AG10803 (cell line): ENCODE measurements at places on chromosomes 5 and 9.

DNA sequence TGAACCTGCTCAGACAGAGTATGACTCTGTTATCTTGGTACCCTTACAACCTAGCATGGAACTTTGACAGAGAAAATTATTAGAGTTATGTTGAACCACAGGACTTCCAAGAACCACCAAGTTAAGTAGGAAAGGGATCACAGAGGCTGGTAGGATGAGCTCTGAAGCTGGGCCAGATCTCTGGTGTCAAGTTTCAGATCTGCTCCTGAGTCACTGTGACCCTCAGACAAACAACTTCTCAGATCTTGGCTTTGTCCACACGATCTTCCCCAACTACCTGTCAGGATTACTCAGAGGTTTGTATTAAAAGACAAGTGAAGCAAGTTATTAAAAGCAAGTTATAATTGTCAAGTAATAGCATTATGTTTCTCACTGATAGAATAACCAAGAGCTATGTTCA, 189.0 kb downstream of the SEC61B start:
- no peak for DNase-seq

DNA sequence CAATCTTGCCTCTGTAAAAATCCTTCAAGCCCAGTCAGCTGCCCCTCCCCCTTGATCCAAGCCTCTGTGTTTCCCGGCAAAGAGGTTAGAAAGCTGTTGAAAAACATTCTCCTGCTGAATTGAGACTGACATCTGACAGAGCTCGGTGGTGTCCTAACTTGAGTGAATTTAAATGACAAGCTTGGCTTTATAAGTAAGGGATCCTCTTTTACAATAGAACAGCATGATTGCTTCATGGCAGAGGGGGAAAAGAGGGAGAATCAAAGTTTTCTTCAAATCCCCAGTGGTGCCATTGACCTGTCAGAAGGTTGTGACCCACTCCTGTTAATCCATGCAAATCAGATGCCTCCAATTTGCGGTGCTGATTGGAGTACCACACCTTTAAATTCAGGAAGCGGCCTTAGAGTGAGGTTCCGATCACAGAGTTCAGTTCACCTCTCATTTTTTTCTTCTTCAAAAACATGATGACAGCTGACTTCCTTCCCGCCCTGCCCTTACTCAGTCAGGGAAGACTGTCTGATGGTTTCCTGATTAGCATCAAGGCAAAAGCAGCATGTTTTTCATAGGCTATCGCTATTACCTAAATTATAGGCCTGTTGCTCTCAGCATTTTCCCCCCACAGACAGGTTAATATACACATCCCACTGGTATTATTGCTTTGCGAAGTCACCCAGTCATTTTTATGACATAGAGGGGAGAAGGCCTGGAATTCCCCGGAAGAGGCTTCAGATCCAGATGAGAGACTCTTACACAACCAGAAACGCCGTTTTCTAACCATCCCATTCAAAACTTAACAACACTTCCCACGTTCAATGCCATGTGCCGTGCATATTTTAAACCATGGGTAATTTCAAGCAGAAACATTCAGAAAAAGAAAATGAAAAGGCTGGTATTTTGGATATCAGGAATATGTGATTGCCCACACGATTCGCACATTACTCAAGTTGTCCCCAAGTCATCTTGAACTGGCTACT, 141.4 kb downstream of the EBF1 start:
- DNase-seq = peak; percentile 78

- peak; percentile 98 for DNase-seq
Measured at GRCh38 chr9:114348906-114349482, 19.3 kb downstream of the ORM2 start.

DNA sequence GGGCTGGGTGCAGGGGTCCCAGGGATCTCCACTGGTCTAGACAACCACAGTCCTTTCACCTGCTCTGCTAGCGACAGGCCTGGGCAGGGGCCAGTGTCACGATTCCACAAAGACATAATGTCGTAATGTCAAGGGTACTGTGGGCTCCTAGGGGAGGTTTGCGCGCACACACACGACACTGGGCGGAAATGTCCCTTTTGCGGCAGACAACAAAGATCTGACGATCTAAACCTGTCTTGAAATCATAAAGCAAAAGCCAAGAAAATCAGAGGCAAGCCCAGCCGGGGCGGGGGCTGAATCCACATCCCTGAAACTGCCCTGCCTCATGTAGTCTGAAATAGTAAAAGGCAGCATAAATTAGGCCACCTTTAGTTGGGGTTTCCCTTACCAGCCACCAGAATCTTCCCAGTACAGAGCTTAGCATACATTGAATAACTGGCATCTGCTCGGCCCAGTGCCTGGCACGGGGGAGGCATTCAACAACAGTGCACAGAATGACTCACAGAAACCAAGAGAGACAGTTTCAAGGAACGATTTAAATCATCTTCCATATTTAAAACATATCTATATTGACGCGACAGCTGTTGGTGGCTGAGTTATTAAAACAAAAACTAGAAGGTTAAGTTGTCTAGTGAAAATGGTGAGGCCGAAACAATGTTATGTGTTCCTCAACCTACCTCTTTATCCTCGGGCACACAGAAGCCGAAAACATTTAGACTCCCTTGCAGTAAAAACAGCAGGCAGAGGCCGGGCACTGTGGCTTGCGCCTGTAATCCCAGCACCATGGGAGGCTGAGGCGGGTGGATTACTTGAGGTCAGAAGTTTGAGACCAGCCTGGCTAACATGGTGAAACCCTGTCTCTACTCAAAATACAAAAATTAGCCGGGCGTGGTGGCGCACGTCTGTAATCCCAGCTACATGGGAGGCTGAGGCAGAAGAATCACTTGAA, 151.0 kb downstream of the MYO10 start:
- DNase-seq = no peak

DNA sequence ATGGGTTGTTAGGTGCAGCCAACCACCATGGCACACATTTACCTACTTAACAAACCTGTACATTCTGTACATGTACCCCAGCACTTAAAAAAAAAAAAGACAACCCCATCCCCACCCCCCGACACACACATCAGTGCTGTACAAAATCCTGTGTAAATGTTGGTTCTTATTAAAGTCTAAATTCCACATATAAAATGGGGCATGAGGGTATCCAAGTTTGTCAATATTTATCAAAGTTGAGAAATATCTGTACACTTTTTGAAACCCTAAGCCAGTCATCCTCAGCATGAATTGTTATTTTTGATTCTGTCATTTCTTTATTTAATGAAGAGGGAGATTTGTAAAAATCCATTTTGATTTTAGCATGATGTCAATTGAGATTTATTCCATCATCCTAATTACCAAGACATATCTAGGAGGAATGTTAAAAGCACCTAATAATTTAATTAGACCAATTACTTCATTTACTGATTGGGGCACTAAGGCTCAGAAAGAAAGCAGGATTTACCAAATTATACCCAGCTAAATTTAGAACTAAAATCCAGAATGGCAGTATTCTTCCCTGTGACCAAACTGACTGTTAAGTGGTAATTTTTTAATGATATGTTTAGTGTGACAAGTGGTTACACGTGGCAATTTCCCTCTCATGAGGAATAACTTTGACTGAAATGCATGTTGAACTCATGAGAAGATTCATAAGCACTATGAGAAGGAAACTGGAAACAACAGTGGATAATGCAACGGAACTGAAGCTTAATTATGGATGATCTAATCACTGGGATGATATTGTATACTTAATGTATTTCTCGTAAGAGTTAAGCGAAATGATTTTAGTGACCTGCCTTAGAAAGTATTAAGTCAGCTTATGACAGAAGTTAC, 195.9 kb downstream of the SGCD start:
- no peak for DNase-seq

DNA sequence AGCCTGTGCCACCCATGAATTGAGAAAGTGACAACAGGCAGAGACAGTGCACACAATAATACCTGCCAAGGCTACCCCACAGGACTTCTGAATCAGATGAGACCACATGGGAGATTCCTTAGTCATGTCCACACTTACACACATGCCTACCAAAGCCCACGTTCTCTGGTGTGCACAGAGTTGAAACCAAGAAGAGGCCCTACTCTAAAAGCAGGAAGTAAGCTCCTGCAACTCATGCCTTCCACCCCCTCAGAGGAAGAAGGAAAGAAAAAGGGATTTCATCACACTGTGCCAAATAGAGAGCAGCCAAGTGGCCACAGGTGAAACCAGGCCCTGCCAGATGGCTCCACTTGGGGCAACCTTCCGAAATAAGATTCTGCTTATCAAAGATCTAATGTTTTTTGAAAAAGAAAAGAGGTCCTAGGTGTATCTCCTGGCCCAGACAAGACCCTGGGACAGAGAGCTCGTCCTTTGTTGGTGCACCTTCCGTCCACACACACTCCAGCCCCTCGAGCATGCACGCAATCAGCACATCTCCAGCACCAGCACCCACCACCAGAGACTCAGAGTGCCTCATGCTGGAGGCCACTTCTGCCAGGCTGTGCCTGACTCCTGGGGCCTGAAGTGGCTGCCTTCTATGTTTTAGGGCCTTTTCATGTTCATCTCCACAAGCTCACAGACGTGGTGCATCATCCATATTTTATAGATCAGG, 114.6 kb upstream of the SPOCK1 start:
- peak; percentile 22 for DNase-seq

DNA sequence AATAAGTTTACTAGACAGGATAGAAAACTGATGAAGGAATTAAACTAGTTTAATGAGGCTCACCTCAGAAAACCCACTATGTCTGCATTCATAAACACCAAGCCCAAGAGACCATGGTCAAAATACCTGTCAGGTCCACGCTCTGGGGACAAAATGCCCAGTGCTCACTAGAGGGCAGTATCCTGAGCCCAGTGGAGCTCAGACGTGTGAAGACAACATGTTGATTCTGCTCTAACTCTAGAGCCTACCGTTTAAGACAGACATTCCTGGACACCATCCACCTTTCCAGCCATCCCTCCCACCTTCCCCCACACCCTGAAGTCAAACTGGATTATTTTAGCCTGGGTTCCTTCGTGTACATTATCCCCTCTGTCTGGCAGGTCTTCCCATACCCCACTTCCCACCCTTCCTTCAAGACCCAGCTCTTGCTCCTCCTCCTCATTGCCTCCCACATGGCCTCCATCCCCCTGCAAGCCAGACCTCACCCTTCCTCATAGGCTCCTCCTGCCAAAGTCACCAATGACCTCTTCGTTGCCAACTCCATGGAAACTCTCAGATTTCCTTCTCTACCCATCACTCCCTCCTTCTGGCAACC, 142.3 kb upstream of the FSTL4 start:
- DNase-seq = peak; percentile 21

DNA sequence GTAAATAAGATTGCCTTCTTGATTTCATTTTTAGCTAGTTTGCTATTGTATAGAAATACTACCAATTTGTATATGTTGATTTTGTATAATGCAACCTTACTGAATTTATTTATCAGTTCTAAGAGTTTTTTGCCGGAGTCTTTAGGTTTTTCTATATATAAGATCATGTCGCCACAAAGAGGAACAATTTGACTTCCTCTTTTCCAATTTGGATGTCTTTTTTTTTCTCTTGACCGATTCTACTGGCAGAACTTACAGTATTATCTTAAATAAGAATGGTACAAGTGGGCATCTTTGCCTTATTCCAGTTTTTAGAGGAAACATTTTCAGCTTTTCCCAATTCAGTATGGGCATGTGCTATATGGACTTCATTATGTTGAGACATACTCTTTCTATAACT, 624.7 kb upstream of the ACO1 start:
- no peak for DNase-seq

GRCh38 chr9:19232823-19233194, 2.3 kb downstream of the DENND4C start:
- peak; percentile 33 for DNase-seq

GRCh38 chr9:130869250-130869649, 27.4 kb downstream of the QRFP start:
- no peak for DNase-seq

- DNase-seq = no peak
Measured at GRCh38 chr9:112130997-112131396, 44.1 kb downstream of the SUSD1 start.

GRCh38 chr5:149420545-149421371, 41.7 kb upstream of the IL17B start:
- DNase-seq = peak; percentile 93

DNA sequence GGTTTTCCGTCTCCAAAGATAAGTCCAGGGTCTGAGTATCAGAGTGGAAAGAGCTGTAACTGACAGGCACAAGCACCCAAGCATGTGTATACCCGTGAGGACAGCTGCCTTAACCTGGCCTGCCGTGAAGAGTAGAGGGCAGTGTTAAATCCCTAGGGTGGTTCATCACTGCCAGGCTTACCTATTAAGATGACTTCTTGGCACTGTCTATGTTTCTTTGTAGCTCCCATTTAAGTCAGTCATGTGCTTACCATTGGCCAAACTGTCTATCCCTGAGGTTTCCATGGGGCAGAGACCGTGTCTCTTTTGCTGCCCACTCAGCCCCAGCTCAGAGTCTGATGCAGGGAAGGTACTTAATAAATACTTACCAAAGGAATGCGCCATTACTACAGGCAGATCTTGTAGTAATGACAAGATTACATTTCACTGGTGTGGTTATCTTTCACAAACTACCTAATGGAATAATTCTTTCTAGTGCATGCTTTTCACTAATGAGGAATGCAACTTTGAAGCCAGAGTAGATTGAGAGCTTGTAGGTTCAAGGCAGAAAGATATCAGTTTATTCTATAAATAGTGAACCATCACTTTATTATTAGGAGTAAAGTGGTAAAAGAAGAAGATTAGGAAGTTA, 64.2 kb downstream of the SNX24 start:
- DNase-seq = no peak

GRCh38 chr5:9118852-9119251, 427.0 kb downstream of the SEMA5A start:
- DNase-seq = no peak

GRCh38 chr5:58012102-58012501, 447.8 kb downstream of the PLK2 start:
- peak; percentile 5 for DNase-seq

DNA sequence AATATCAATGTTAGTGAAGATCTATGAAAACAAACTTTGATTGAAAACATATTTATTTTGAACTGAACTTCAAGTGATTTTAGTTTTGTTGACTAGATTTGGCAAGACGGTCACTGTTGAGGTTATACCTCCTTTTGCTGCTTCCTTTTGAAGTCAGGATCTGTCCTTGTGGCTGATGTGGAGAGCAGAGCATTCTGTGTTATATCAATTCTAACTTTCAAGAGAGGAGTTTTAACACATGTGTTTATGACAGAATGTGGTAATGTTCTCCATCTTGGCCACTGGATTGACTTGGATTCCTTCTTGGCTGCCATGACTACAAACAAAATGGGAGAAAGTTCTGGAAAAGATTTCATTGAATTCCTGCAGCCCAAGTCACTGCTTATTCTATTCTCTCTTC, 104.0 kb upstream of the ACTBL2 start:
- DNase-seq = no peak

DNA sequence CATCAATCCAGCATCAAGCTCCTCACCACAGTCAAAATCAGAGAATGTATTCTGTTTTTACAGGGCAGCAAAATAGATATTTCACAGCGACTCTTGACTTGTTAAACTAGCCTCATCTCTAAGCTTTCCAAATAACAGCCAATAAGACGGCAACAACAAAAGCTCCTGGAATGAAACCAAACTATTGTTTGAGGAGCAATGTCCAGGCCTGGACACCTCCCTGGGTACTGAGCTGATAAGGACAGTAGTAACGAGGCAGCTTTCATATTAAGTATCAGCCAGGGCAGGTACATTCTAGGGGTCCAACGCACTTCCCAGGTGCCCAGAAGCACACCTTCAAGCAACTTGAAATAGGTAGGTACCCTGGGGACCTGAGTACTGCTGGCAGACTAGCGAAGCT, 260.3 kb downstream of the ENC1 start:
- no peak for DNase-seq

- DNase-seq = no peak
Measured at GRCh38 chr5:97501965-97502305, 318.9 kb upstream of the RIOK2 start.
